ENCODE measurements at places on chromosomes 16 and 17.
A peak's percentile ranks its signal among the peaks of the same experiment; 100 is the strongest.

DNA sequence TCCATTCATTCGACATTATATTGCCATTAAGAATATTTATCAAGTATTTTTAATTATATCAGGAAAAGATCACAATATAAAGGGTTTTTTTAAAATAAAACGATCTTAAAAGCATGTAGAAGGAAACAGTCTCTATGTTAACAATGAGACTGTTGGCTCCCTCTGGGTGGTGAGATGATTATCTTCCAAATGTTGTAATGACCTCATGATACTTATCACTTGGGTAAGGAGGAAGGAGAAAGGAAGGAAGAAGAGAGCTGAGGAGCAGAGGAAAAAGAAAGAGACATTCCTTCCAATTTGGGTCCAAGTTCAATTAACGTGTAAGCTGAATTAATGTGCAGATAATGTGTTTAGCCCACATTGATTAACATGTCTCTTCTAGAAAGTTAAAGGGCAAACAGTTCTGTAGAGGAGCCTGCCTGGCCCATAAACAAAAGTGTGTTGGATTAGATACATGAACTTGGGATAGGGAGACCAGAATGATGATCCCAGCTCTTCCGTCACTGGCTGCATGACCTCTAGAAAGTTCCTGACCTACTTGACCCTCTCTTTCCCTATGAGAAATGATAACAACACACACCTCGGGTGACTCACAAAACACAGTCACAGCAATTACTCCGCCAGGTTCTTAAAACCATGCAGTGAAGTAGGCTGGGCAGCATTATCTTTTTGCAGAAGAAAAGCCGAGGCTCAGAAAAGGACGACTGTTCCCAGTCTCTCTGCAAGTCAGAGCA, 32.0 kb downstream of the PIMREG start:
- DNase-seq = no peak

DNA sequence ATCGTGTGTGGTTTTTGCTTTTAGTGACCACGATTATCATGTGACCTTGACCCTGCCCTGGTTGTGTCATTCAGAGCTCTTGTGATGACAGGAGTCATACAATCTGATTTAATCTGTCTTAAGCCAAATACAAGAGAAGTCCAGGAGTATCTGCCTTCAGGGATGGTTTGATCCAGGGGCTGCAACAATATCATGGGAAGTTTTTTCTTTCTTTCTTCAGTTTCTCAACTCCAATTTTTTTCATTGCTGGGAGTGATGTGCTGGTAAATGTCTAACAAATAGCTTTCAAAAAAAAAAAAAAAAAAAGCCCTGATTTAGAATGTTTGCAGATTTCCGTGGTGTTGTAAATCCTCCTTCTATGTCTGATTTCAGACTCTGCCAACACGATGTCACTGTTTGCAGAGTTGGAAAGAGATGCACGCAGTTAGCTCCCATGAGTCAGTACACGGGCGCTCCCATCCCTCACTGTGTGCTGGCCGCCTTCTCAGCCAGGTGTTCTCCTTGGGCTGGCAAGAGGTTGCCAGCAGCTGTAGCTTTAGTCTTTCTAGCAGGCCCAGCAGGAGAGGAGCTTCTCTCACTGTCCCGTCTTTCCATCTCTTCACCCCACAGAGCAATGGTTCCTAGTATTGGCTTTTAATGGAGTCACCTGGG, 229.7 kb downstream of the SNX29 start:
- DNase-seq = no peak

DNA sequence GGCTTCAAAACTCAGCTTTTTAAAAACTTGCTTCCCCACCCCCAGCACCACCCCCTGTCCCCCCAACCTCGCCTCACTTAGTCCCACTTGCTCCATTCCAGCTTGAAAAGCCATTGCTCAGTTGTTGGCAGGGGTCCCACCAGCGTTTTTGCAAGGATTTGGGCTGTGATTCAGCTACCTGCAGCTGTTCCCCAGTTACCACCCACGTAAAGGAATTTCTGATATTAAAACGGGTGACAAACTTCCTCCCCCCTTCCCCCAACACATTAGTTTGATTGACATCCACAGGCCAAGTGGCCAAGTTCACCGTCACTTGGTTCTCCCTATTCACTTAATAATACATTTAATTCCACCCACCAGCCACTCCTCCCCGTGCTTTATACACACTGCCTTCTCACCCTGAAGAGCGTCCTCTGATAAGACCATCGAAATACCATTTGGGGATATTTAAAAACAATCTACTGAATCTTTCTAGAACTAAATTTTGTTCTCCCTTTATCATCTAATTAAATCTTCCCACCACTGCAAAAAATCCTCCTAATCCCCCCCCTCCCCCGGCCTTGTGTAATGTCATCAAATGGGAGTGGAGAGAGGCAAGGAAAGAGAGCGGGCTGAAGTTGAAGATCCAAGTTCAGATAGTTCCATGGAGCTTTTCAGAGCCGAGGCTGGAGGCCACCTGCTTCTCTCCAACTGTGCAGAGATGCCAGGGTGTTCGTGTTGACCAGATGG, 55.1 kb downstream of the SOX9 start:
- DNase-seq = no peak

GRCh38 chr16:58306327-58306726, 11.5 kb upstream of the PRSS54 start:
- DNase-seq = no peak

DNA sequence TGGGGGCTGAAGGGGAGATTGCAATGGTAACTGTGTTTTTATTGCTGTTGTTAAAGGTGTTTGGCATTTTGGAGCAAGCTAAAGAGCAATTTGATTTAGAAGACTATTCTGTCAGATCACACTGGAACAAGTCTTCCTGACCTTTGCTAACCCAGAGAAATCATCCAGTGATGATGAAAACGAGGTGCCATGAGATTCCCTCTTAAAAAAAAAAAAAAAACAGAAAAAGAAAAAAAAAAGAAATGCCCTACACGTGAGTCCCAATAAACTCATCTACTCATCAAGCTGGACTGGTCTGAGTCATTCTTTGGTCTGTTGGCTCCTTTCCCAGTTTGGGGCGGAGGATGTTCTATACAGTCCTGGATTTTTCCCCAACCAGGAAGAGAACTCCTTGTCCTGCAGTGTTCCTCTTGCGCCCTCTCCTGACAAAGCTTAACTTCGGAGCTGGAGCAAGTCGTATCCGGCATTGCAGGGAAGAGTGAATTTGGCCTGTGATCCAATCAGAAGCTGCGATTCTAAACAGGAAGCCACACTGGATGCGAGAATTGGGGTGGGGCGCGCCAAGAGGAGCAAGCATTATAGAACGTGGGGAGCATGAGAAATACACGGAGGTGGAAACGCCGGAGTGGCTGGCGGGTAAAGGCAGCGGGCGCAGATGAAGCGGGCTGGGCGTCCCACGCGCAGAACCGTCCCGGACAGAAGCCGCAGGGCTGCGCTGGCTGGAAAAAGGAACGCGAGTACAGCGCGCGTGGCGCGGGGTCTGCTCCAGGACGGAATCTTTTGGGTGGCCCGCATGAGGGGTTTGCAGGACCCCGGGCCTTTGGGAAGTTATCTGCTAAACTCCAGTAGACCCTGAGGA, 22.4 kb upstream of the CRYM start:
- DNase-seq = no peak

GRCh38 chr16:77991701-77992100, 30.6 kb upstream of the CLEC3A start:
- DNase-seq = no peak

- DNase-seq = no peak
Measured at GRCh38 chr17:45896803-45897693, 2.7 kb downstream of the MAPT start.

DNA sequence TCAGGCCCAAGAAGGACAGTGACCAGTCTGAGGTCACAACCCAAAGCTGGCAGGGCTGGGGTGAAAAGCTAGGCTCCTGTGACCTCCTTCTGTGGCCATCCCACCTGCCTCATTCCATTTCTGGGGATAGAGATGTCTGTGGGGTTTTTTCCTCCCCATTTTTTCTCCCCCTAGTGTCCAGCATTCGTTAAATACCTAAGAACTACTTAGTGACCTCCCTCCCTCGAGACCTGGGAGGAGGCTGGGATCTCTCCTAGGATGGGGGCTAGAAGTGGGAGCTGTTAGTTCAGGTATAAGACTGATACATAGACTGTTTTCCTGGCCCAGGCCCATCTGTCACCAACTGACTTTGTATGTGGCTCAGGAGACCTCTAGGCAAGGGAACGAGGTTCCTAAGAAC, 20.5 kb upstream of the STAC2 start:
- no peak for DNase-seq

DNA sequence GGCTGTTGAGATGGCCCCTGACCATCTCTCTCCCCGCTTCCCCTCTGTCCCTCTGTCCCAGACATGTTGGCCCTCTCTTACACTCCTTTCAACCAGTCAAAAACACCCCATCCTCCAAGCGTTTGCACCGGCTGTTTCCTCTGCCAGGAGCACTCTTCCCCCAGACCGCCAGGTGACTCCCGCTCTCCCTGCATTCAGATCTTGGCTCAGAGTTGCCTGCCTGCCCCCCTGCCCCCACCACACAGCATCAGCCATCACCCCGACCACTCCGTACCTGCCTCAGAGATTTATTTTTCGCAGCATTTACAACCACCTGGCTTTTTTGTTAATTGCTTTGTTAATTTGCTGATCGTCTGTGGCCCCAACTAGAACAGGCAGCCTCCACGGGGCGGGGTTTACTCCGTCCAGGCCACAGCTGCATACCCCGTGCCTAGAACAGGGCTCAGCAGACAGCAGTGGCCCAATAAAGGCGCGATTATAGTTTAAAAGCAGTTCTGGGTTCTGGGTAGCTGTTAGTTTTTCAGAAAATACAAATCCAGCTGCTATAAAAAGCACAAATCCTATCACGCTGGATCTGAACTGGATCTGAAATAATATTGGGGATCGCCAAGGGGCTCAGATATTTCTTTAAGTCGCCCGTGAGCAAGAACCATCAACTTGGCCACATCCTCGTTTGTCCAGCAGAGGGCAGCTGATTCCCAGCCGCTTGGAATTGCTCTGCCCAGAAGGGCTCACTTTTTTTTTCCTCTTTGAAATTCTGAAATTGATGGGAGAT, 173.6 kb downstream of the IRF8 start:
- no peak for DNase-seq

DNA sequence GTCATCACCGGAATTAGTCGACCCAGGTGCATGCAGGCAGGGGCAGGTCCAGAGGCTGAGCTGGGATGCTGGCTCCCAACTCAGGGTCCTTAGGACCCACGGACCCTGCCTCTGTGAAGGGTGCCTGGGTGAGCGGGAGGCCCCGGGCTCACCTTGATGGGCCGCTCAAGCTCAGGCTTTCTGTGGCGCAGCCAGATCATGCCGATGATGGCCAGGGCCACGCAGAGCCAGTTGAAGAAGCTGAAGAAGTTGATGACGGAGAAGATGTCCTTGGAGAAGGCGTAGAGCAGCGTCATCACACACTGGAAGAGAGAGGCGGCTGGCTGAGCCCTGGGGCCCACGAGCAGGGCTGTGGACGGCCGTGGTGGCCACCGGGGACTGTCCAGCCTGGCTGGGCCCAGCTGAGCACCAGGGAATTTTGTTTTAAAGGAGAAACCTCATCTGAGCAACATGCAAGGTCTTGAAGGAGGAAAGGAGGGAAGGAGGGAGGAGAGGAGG, 32.9 kb downstream of the SLC7A5 start:
- DNase-seq = no peak

- no peak for DNase-seq
Measured at GRCh38 chr16:48347191-48347865, 37.9 kb downstream of the SIAH1 start.

- no peak for DNase-seq
Measured at GRCh38 chr17:82883419-82884031, 43.7 kb upstream of the ZNF750 start.

GRCh38 chr16:89332243-89332901, 114.9 kb downstream of the ZNF778 start:
- no peak for DNase-seq

- DNase-seq = no peak
Measured at GRCh38 chr17:5971969-5972368, 98.2 kb upstream of the WSCD1 start.

DNA sequence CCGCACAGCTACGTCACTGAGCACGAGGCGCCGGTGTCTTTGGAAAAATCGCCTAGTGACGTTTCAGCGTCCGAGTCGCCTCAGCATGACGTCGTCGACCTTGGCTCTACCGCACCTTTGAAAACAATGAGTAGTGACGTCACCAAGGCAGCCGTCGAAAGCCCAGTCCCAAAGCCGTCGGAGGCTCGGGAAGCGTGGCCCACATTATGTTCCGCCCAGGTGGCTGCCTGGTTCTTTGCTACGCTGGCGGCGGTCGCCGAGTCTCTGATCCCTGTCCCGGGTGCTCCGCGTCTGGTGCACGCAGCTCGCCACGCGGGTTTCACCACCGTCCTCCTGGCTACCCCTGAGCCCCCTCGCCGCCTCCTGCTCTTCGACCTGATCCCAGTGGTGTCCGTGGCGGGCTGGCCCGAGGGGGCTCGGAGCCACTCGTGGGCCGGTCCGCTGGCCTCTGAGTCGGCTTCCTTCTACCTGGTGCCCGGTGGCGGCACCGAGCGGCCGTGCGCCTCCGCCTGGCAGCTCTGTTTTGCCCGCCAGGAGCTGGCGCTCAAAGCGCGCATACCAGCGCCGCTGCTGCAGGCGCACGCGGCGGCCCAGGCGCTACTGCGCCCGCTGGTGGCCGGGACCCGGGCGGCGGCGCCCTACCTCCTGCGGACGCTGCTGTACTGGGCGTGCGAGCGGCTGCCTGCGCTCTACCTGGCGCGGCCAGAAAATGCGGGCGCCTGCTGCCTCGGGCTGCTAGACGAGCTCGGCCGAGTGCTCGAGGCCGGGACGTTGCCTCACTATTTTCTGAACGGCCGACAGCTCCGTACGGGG, 1.5 kb downstream of the TMEM102 start:
- DNase-seq = peak; percentile 53

DNA sequence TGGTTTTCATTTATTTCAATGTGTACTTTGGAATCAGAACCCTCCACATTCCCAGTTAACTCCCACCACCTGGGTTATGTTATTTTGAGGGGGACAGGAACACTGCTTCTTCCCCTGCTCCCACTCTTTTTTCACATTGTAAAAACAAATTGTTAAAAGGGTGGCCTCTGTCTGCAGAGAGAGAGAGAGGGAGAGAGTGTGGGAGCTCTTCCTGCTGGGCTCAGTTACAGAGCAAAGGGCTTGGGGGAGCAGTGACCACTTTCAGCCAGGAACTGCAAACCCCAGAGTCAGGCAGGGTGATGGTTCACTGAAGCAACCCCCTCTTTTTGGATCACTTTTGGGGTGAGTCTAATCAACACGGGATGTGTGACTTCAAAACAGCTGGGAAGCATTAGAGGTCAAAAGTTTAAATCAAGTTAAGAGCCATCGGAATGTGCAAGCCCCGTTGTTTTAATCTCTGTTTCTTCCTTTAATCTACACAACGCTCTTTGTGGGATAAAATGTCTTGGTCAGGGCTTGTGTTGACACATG, 577.0 kb upstream of the CDH11 start:
- no peak for DNase-seq

- no peak for DNase-seq
Measured at GRCh38 chr16:24685539-24686432, 43.7 kb upstream of the TNRC6A start.

- no peak for DNase-seq
Measured at GRCh38 chr16:19392352-19392751, 25.3 kb upstream of the TMC5 start.

DNA sequence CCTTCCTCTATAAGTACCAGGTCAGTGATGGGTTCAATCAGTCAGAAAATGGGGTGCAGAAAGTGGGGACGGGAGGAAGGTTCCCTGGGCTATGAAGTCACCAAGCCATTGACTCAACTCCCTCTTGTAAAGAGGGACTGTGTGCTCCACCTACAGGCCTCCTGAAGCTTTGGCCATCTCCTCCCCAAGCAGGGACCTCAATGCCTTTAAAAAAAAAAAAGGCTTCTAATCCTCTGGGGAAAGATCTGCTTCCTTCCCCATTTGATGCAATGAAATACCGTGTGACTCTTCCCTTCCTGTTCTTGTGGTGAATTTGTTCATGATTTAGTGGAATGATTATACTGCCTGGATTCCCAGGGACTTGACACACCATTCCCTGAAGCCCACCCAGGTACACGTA, 30.8 kb downstream of the VWA3A start:
- no peak for DNase-seq
